ENCODE measurements at places on chromosomes 12 and 14.

GRCh38 chr14:101600336-101600890, 39.1 kb downstream of the DIO3 start:
- DNase-seq = no peak

DNA sequence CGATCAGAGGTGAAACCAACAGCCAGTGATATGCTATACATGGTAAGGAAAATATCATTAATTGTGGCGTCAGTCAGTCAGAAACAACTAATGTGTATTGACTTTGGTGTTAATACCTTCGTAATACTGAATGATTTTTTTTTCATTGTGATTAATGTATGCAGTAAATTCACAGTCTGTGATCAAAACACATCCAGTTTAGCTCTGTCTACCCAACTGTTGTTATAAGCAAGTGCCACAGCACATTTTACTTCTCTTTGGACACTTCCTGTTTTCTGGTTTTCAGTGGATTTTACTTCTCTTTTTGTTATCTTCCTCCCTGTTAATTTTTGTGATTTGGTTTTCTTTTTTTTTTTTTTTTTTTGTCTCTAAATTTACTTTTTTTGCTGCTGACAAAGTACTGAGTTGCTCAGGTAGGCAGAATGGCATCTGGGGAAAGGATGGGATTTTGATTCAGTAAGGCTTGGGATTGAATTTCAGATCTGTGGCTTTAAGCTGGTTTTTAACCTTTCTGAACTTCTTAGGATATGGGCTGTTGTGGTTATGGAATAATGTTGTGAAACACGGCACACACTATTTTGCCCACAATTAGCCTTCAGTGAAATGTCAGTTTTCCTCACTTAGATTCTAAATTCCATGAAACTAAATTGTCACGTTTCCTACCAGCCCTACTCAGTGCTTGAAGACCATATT, 604 bp downstream of the GLIPR1 start:
- no peak for DNase-seq

DNA sequence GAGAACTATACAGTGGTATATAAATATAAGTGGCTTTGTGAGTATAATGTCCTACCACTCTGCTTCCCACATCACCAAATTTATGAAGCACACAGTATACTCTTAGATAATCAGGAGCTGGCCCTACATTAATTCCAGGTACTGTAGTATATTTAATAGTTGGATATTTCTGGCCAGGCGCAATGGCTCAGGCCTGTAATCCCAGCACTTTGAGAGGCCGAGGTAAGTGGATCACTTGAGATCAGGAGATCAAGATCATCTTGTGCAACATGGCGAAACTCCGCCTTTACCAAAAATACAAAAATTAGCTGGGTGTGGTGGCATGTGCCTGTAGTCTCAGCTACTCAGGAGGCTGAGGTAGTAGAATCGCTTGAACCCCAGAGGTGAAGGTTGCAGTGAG, 104.0 kb downstream of the FOXA1 start:
- DNase-seq = no peak

GRCh38 chr14:51443195-51444018, 203.4 kb downstream of the TMX1 start:
- no peak for DNase-seq

GRCh38 chr12:89529738-89530137, 3.9 kb upstream of the POC1B start:
- DNase-seq = peak; percentile 23

DNA sequence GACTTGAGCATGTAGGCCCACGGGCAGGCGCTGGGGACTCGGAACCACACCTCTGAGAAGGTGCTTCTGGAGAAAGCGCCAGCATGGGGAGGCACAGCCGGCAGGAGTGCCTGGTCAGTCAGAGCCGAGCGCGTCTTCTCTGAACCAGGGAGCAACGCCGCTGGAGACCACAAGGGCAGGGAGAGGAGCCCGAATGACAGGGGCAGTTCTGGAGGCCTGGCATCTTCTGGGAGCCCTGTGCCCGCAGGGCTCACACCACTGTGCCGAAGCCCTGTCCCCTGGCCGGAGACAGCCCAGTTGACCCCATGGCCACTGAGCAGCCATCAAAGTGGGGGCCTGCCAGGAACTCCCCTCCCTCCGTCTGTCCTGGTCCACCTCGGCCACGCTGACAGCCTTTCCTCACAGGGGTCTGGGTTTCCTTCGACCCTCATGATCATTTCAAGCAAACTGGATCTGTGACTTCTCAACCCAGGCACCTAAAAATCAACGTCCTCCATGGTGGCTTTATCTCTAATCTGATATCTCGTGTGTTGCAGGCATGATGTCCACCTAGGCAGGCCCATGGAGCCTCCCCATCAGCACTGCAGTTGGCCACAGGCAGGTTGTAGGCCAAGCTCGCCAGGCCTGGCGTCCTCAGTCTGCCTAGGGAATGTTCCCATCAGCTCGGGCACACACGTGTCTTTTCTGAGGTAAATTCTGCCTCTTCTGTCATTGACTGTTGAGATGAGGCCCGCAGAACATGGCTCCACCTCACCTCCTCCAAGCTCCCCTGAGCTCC, 299.3 kb upstream of the RTL1 start:
- DNase-seq = no peak

- no peak for DNase-seq
These were observed 448.4 kb downstream of the DAD1 start for GRCh38 chr14:22140633-22141032.

DNA sequence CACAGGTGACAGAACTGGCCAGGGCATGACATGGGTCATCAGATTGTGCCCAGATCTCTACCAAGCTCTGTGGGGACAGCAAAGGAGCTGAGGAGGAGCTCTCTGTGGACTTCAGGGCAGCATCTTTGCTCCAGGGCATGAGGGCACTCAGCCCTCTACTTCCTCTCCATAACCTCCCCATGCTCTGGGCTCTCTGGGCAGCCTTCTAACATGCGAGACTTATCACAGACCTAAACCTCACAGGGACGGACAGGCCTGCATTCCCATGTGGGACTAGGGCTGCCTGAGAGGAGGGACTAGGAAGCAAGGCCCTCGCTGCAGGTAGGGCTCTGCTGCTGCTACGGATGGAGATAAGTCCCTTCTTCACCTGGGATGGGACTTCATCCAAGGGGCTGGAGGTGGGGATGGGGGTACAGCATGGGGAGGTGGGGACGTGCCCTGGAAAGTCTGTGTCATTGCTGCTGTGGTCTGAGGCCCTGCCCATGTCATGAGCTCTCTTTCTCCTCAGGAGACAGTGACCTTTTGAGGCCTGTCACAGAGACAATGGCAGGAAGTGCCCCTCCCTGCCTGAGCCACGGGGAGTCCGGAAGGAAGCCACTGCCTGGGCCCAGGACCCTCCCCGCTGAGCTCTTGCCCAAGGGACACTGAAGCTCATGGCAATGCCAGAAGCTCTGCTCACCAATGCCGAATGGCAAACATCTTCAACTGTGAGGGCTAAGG, 44.1 kb downstream of the PITPNM2 start:
- no peak for DNase-seq

DNA sequence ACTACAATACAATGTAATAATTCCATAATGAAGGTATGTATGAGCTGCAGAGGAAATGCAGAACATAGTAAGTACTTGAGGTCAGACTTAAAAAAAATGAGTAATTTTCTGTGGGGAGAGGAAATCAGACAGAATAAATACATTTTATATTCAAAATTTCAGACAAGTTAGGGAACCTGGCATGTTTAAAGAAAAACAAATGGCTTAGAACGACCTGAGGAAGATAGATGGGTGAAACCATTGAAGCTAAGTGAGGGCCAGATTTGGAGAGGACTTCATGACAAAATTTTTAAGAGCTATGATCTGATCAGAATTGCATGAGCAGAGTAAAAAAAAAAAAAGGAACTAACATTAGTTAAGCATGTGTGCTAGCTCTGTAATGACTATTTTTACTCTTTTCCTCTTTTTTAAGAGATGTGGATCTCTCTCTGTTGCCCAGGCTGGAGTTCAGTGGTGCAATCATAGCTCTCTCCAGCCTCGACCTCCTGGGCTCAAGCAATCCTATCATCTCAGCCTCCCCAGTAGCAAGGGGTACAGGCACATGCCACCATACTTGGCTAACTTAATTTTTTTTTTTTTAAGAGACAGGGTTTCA, 157.6 kb upstream of the PDE3A start:
- no peak for DNase-seq

DNA sequence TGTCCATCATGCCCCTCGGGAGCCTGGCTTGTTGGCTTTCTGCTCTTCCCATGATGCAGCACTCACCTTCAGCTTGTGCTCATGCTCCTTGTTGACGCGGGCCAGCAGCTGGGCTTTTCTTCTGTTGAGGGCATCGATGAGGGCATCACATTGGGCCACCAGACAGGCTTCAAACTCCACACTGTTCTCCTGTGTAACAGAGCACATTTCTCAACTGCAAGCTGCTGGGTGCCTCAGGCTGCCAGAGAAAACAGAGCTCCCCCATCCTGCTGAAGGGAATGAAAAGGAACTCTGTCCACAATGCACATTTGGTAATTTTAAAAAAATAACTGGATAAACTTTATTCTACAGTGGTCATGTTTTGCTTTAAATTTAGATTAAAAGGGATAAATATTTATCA, 72.1 kb downstream of the TRIM9 start:
- no peak for DNase-seq

- no peak for DNase-seq
These were observed 106.8 kb upstream of the RPH3A start for GRCh38 chr12:112684742-112685141.

GRCh38 chr12:107906707-107907106, 132.2 kb downstream of the ASCL4 start:
- DNase-seq = no peak

- no peak for DNase-seq
These were observed 150.6 kb downstream of the BCL11B start for GRCh38 chr14:99121319-99121875.

GRCh38 chr14:96756745-96757144, 40.4 kb upstream of the VRK1 start:
- DNase-seq = no peak

GRCh38 chr12:123657211-123657610, 13.7 kb upstream of the TCTN2 start:
- DNase-seq = no peak
